ENCODE measurements at places on chromosomes 1 and 21.

- no peak for DNase-seq
These were observed 35.7 kb upstream of the SUCO start for GRCh38 chr1:172497230-172497629.

DNA sequence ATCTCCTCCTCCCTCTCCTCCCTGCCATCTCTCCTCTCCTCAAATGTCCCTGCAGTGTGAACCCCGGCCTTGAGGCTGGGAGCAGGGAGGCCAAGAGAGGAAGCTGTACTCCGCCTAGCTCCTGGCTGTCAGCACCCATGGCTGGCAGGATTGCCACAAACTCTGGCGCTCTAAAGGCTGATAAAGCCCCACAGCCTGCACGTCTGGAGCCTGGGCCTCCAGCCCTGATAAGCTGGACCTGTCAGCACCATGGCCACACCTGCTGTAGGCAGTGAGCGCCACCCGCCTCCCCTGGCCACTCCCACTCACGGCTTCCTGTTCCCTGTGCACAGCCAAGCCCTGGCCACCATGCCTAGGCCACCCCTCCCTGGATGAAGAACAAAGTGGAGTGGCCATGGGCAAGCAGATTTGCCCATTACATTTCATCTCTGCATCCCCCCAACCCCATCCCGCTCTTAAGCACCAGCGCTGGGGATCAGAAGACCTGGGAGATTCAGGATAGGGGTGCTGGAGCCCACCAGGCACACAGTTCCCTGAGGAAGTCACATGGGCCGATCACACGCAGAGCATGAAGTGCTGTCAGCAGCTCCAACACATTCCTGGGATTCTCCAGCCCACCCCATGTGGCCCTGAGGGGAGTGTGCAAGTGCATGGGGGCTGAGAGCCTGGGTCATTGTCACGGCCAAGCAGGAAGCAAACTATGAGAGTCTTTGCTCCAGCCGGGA is 24.2 kb upstream of the NPPB start:
- DNase-seq: no peak

DNA sequence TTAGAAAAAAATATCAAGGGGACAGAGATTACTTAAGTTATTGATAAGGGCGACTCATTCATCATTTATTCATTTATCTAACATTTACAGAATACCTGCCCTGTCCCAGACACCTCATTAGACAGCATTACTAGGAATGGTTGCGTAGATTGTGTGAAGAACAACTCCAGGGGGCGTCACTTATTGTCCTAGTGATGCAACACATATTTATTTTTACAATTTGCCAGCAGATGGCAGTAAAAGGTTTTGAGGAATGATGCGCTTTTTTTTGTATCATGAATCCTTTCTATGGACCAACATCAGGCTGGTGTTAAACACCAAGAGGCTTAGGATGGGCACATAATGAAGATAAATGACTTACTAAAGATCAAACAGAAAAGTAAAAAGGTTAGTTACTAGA is 5.5 kb downstream of the NCAM2 start:
- no peak for DNase-seq

DNA sequence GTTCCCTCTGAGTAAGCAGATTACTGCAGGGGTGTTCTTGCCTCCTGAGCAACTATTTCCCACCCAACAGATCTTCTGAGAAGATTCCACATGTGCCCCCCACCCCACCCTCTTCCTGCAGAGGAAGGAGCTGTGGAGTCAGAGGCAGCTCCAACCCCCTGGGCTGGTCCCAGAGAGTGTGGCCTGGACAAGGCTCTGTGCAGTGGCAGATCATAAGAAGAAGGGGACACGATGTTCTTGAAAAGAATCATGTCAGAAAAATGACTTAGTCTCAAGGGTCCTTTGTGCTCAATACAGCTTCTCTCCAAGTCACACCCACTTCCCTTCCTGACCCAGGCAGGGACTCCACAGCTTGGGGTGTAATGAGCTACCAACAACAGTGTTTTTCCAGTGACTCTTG is 95.2 kb downstream of the SYF2 start:
- DNase-seq: no peak

DNA sequence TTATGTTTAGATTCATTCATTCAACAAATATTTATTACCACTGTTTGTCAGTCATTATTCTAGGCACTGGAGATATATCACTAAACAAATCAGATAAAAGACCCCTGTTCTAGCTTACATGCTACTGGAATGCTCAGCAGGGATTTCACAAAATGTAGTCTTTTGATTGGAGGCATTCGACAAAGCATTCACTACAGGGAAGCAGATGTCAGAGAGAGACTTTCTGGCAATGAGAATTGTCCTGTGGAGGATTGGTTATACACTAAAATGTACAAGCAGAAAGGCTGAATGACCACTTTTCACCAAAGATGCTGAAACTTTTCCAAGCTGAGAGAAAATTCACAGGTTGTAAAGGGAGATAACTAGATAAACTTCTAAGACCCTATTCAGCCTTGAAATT is 57.7 kb downstream of the SCMH1 start:
- no peak for DNase-seq

Data from NCI-H1417 treated with DMSO at 0.1 percent for 48 hours (cell line).